ENCODE measurements at places on chromosomes 11 and 22. TPM values are rescaled to one million over a fixed set of nuclear protein-coding genes. Genes with fewer than 3 reads are reported as not detected.

The PKP3 gene
- not detected for total RNA-seq

The OR8U1 gene
- not detected for total RNA-seq

The HTR3A gene
- not detected for total RNA-seq

The OR51B2 gene
- not detected for total RNA-seq

The OR51I1 gene
- not detected for total RNA-seq

The MRGPRF gene
- not detected for total RNA-seq

The LSP1 gene
- 600 TPM for total RNA-seq

The KCTD17 gene
- total RNA-seq, result 33.2 TPM

The IL17REL gene
- total RNA-seq, result not detected

The MYBPC3 gene
- not detected for total RNA-seq

The AGBL2 gene
- 5.2 TPM for total RNA-seq

The TEX54 gene
- total RNA-seq, result 0.77 TPM

The OR51L1 gene
- total RNA-seq, result not detected

The SCGB1D2 gene
- not detected for total RNA-seq

The ZP1 gene
- 0.66 TPM for total RNA-seq

The KRTAP5-8 gene
- not detected for total RNA-seq

The C11orf86 gene
- not detected for total RNA-seq

The GGA1 gene
- 62.7 TPM for total RNA-seq

The EMID1 gene
- 0.14 TPM for total RNA-seq

The LGALS12 gene
- total RNA-seq, result 0.14 TPM

The ADM2 gene
- 2.5 TPM for total RNA-seq

The CHID1 gene
- total RNA-seq, result 51.8 TPM

The ART5 gene
- total RNA-seq, result not detected

The INSC gene
- total RNA-seq, result 0.11 TPM

The ANO9 gene
- total RNA-seq, result 67.6 TPM

The SCO2 gene
- total RNA-seq, result 7.9 TPM

The SEZ6L gene
- not detected for total RNA-seq

The SCN4B gene
- total RNA-seq, result 0.11 TPM

The KDM4D gene
- 0.39 TPM for total RNA-seq

The ME3 gene
- total RNA-seq, result 0.84 TPM

The PNPLA3 gene
- total RNA-seq, result 0.25 TPM

The CSNK1E gene
- 94.6 TPM for total RNA-seq

The SEC14L2 gene
- 7.2 TPM for total RNA-seq

The MMP20 gene
- total RNA-seq, result not detected
